ENCODE measurements at places on chromosomes 13 and 19.

DNA sequence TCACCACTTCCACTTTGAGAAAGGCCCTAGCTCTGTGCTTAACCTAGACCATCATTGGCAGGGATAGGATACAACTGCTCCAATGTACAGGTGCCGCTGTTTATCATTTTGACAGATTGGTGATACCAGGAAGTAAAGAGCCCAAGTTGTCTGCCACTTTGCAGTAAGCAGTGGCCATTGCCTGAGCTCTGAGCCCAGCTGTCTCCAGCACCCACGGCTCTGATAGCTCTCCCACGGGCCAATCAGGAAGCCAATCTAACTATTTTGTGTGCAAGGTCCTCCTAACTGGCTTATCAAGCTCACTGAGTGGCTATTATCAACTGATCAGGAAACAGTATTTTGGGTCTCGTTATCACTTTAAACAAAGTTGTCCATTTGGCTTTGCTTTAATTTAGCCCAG is 181.1 kb downstream of the DCT start:
- no peak for DNase-seq

GRCh38 chr19:51470966-51471365 is 7.4 kb upstream of the CEACAM18 start:
- DNase-seq = no peak

GRCh38 chr19:49434907-49435583 is 6.3 kb downstream of the SLC17A7 start:
- peak; percentile 21 for DNase-seq

- peak; percentile 63 for DNase-seq
Observed at GRCh38 chr19:20162821-20163220, 4.2 kb upstream of the ZNF486 start.
